CD8-positive, alpha-beta T cell (primary cell): ENCODE measurements at places on chromosomes 6 and 20. TPM values are rescaled to one million over a fixed set of nuclear protein-coding genes. Genes with fewer than 3 reads are reported as not detected.
A peak's percentile ranks its signal among the peaks of the same experiment; 100 is the strongest.

DNA sequence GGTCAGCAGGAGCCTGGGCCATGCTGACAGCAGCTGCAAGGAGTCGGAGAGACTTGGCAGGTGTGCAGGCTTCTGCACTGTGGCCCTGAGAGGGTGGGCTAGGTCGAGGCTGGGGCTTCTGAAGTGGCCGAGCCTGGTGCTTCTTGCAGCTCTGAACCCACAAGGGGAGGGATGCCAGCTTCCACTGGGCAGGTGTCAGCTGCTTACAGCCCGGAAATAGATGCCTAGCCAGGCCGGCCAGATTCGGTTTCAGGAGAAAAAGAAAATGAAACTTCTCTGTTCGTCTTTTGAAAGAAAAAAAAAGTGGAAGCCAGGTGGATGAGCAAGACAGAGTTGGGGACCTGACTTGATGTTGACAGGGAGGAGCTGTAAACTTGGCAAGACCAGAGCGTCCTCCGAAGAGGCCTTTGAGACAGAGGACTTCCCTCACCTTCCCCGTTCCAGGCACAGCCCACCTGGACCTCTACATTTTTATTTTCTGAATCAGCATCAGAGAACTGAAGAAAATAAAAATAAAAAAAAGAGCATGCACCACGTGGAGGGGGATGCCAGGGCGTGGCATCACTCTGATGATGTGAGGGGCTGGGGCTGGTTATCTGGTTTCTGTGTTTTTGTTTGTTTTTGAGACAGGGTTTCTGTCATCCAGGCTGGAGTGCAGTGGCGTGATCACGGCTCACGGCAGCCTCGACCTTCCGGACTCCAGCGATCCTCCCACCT is at the start of gene ZBP1:
ZBP1 (minus strand) TSS at position 153 of the 717 bp plus-strand sequence; CDS start at position 22, 131 bp downstream.
- peak; percentile 66 for DNase-seq

GRCh38 chr20:1819311-1820137 is 75.7 kb upstream of the SIRPA start:
- DNase-seq = no peak

GRCh38 chr6:93827728-93828127 is 408.4 kb upstream of the EPHA7 start:
- no peak for DNase-seq

GRCh38 chr6:16316741-16317251 is 78.4 kb downstream of the GMPR start:
- DNase-seq = peak; percentile 57

DNA sequence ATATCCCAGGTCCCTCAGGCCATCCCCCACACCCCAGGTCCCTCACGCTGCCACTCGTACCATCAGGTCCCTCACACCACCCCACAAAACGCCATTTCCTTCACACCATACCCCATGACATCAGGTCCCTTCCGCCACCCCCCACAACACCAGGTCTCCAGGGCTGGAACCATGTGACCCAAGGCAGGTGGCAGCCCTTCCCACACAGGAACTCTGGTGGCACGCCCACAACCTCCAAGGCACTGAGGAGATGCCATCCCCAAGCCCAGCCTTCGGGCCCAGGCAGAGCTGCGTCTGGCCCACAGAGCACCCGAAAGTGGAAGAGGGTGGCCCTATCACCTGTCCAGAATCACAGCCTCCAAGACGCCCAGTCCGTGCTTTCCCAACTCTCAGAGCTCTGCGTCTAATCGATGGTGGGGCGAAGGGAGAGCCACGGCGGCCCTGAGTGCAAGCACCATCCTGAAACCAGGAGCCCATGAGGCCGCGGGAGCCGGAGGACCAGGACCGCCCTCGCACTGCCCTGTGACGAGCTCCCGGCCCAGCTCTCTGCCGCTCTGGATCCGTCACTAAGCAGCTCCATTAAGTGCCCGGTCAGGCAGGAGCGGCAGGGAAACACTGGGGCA is 12.7 kb downstream of the TAF4 start:
- DNase-seq = no peak

Gene BCAS4
- total RNA-seq = 32.3 TPM

Gene BTNL2
- total RNA-seq = not detected
